Cardiac muscle cell (in vitro differentiated cells and primary cell): ENCODE measurements at places on chromosomes 7 and 10. TPM values are rescaled to one million over a fixed set of nuclear protein-coding genes. Genes with fewer than 3 reads are reported as not detected.
A peak's percentile ranks its signal among the peaks of the same experiment; 100 is the strongest.

The WDR86 gene
- 58.8 and 87.0 TPM in 2 replicates for polyA plus RNA-seq

The CDK14 gene
- polyA plus RNA-seq: 23.1 and 27.9 TPM in 2 replicates

The MYO1G gene
- 0.20 and 0.78 TPM in 2 replicates for polyA plus RNA-seq

The ANKRD61 gene
- 1.9 TPM in 1 of 2 replicates, not detected in the other for polyA plus RNA-seq

- peaks cover 9% of the 10 kb centered on the region for H3K4me1 ChIP-seq
- no peaks in the 10 kb centered on the region for H3K36me3 ChIP-seq
- DNase-seq: no peak
Observed at GRCh38 chr7:36227223-36227622, 74.2 kb downstream of the EEPD1 start.

DNA sequence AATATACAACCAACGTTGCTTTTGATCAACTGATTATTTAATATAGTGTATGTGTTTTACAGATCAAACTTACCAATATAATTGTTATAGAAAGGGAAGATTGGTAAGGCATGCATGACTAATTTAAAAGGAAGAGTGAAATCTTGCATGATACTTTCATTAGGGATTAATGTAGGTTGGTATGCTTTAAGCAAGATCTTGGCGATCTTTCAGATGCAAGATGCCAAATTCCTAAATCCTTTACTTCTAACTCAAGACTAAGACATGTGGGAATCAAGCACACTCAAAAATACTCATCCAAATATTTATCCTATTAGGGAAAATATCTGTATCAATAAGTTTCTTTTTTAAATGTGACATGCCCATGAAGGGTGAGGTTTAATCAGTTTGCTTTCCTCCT is 321.4 kb upstream of the MEOX2 start:
- H3K4me3 ChIP-seq: no peak overlapping the region
- no peaks in the 10 kb centered on the region for H3K36me3 ChIP-seq
- no peak overlapping the region for H3K27ac ChIP-seq

DNA sequence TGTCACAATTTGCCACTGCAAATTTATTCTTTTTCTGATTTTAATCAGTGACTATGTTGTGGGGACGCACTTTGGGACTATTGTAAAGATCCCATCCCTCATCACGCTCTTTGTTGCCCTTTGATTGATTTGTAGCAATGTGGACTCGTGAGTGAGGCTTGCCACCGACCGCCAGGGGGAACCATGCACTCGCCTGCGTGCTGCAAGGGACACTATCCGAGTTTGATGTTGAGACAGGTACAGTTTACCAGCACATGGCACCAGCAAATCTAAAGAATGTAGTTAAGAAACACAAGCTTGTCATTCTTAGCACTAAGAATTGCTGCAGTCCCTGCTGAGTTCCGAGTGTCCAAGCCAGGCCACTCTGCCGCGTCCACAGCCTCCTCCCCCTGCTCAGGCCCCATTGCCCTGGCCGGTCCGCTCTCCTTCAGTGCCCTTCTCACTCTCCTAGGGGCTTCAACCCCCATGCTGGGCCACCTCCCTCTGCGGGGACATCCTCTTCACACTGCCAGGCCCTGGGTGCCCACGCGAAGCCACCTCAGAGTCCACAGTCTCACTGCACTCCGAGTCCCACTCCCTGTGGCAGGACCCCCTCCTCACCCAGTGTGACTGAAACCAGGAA is 2.0 kb upstream of the SFTPA2 start:
- peaks cover 8% of the 10 kb centered on the region for H3K27me3 ChIP-seq
- H3K4me3 ChIP-seq: no peak overlapping the region
- DNase-seq: peak; percentile 68
- no peaks in the 10 kb centered on the region for H3K36me3 ChIP-seq
- no peak overlapping the region for H3K27ac ChIP-seq
- no peaks in the 10 kb centered on the region for H3K4me1 ChIP-seq

DNA sequence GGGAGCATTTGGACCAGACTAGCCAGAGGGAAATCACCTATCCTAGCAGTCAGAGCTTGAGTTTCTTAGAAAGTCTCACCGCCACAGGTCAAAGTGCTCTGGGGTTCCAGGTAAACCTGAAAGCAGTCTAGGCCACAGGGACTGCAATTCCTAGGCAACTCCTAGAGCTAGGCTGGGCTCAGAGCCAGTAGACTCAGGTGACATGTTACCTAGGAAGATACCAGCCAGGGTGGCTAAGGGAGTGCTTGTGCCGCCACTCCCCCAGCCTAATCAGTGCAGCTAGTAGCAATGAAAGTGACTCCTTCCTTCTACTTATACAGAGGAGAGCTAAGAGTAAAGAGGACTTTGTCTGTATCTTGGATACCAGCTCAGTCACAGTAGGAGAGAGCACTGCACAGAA is 348.7 kb upstream of the HPS1 start:
- no peak for DNase-seq
- no peaks in the 10 kb centered on the region for H3K27me3 ChIP-seq
- H3K27ac ChIP-seq: no peak overlapping the region
- H3K4me1 ChIP-seq: peaks cover 5% of the 10 kb centered on the region
- H3K36me3 ChIP-seq: no peaks in the 10 kb centered on the region
- no peak overlapping the region for H3K4me3 ChIP-seq

- no peaks in the 10 kb centered on the region for H3K27me3 ChIP-seq
- no peak overlapping the region for H3K27ac ChIP-seq
- no peaks in the 10 kb centered on the region for H3K4me1 ChIP-seq
- no peak overlapping the region for H3K4me3 ChIP-seq
- DNase-seq: no peak
Observed at GRCh38 chr7:3094701-3095445, 51.2 kb upstream of the CARD11 start.

DNA sequence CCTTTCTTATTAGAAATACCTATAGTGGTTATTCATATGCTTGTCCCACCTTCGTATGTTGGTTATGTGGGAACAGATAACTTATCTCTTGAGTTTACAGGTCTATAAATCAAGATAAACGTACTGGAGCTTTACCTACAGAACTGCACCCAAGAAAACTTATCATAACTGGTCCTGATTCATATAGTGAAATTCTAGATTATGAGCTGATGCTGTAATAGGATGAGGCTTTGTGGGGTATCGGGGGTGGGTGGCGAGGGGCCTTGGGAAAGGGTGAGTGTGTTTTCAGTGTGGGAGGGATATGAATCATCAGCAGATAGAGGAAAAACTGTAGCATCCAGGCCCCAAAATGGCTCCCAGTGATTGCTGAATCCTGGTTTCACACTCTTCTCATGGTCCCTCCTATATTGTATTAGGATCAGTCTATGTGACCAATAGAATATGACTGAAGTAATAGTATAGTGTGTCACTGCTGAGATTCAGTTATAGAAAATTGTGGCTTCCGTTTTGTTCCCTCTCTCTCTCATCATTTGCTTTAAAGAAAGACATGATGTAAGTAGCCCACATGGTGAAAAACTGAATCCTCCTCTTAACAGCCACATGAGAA is 706.8 kb upstream of the LRRTM3 start:
- no peaks in the 10 kb centered on the region for H3K4me1 ChIP-seq
- no peak overlapping the region for H3K27ac ChIP-seq
- no peak overlapping the region for H3K4me3 ChIP-seq
- H3K36me3 ChIP-seq: no peaks in the 10 kb centered on the region
